ENCODE measurements at places on chromosomes 3 and 15.

DNA sequence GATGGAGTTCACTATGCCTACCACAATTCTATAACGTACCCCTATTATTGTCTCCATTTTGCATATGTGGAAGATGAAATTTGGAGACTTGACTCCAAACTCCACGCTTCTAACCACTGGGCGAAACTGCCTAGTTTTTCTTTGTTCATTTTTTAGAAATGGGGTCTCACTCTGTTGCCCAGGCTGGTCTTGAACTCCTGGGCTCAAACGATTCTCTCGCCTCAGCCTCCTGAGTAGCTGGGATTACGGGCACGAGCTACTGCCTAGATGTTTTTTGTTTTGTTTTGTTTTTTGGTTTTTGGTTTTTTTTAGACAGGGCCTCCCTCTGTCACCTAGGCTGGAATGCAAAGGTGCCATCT lies 584 bp upstream of the RPL32 start:
- no peak for DNase-seq

DNA sequence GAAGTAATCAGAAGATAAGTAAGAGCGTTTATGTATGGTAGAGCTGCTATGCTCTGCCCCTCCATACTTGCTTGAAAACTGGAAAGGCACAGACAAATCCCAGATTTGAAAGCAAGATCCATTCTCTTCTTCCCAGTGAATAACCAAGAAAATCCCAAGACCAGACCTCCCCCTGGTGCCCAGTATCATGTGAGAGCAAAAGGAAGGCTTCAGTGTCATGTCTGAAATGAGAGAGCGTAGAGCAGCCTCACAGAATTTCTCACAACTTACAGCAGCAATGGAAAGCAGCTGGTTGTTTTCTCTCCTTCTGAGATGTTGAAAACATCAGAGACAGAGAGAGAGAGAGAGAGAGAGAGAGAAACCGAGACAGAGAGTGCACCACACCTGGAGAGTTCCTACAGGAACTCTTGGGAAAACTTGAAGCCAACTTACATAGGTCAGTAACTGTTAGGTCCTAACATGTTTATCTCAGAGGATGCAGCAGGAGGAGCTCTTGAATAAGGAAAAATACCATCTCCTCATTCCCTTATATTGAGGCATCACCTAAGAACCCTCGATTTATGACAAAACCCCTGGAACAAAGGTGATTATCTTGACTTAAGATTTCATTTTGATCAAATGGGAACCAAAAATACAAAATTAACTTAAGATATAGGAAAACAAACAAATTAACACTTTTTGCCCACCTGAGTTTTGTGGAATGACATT lies 273.3 kb downstream of the NSUN3 start:
- DNase-seq, result peak; percentile 65

DNA sequence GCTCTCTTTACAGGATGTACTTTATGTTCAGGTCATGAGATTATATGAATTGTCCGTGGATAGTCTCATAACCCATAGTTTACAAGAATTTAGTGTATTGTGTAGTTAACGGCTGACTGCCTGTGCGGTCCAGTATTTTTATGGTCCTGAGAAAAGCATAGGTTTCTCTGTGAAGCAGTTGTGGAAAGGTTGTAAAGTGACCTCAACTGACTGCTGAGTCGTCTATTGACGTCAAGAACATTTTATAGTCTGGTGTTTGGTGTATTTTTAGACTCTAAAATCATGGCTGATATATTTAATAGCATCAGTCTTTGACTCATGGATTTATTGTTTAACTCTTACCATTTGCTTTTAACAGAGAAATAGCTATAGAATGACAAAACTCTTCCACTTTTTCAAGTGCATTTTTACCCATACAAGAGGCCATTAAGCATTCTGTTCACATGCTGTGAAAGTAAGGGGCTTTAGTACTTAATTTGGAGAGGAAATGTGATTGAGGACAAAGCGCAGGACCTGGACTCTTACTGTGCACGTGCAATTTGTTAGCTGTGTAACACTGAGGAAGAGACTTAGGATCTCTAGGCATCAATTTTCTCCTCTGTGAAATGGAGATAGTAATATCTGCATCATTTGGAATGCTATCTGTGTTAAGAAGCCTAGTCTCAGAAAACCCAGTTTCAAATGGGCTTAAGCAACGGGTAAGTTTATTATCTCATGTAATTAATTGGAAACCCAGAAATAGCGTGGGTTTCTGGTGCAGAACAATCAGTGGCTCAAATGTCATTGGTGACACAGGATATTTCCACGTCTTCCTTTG lies 240.8 kb downstream of the NFKBIZ start:
- DNase-seq, result no peak

DNA sequence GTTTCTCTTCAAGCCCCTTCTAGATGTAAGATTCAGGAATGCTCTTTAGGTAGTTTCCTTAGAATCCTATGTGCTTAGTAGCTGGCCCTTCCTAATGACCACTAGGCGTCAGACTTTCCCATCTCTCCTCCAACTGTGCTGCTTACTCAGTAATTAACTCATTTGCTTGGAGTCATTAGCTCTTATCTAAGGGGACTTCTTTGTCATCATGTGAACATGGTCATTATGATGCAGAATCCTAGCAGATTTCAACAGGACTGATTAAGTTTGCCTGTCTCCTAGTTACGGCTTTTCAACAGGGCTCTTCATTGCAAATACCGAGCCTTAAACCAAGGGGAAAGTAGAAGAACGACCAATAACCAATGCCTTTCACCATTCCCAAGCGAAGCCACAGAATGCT lies 46.4 kb downstream of the GJD2 start:
- peak; percentile 60 for DNase-seq

- DNase-seq, result no peak
These were observed 8.2 kb downstream of the ALG3 start for GRCh38 chr3:184240384-184241140.

DNA sequence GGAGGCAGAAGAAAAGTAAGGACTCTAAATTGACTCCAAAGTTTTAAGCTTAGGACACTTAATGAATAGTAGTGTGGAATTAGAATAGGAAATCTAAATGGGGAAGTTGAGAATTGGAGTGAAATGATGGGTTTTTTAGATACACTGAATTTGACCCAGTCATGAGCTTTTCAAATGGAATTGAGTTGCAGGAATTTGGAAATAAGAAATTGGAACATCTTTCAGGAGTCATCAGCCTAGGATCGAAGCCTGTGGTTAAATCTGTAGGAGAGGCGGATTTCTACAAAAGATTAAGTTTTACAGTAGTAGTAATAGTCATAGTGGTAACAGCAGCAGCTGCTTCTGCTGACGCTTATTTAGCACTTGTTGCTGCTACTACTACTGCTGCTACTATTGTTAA lies 129.0 kb upstream of the LRRFIP2 start:
- no peak for DNase-seq

GRCh38 chr15:68576235-68576892 lies 2.4 kb upstream of the CORO2B start:
- DNase-seq, result peak; percentile 89

DNA sequence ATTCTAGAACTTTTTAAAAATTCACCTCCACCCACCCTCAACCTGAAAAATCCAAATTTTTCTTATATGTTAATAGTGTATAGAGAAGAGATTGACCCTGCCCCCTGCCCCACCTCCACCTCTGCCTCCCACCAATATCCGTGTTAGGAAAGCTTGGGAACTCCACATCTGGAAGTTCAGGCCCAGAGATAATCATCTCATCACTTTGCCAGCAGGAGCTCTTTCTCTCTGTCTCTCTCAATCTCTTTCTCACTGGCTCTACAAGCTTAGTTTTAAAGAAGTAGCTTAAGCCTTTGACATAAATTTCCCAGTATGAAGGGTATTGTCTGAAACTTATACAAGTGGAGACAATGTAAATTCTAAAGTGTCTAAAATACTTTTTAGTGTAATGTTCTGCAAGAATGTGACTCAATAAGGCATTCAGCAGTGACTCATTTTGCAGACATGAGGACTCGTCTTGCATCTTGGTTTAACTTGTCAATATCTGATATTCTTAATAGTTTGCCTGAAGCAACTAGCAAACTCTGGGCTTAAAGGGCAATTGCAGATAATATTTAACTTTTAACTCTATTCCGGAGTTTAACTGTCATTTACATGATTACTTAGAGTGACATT lies 299.8 kb upstream of the EPHA3 start:
- DNase-seq, result no peak

DNA sequence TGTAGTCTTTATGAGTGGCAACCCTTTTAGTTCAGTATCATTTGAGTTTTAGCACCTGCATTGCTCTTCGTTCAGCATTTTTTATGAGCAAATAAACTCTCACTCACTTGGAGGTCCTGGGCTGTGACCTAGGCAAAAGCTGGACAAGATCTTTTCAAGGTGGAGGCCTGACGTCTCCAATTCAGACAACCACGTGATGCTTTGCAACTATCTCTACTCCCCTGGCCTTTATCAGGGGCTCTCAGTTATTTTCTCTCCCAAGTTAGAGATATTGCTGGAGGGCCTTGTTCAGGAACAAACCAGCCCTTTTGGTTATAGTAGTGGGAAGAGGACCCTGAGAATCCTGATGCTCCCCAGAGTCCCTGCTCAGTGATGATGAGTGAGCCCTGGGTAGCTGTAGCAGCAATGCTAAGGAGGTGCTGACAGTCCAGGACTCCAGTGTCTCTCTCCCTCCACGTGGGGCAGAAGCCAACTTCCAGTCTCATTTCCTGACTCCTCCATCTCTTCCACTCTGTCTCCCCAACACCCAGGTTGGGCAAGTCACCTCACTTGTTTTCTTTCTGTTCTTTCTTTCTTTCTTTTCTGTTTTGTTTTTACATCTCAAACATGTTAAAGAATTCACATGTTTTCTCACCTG lies 30.4 kb downstream of the HAPLN3 start:
- DNase-seq, result no peak

- DNase-seq, result no peak
These were observed 627.0 kb upstream of the TBL1XR1 start for GRCh38 chr3:177824190-177824786.

DNA sequence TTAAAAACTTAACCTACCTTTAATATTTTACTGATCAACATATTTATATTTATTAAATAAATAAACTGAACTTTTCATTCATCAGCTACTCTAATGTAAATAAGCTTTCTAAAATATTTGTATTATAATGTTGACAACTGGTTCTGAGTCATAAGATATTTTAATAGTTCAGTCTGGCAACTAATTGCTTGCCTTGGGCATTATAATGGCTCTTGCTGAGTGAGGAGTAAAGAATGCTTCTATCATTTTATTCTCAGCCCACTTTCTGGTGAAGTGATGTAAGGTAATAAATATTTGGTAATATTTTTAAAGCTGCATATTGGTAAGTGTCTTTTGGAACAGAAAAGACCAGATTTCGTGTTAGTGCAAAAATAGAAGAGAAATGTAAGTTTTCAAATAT lies 81.5 kb downstream of the DIPK2A start:
- DNase-seq, result no peak

GRCh38 chr3:106086038-106086437 lies 217.2 kb upstream of the CBLB start:
- DNase-seq, result no peak

DNA sequence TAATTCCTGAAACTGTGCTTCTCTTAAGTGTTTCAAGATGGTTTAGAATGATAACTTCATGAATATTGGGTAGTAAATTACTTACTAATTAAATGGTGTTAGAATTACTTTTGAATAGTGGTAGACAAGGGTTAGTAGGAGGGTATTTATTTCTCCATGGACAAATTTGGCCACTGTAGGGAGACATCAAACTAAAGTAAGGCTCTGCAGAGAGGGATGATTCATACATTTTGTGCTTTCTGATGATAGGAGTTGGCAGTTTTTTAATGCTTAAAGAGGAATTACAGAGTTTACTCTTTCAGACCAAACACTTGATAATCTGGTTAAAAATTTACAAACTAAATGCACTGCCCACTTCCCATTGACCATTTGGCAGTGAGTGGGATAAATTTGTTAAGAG lies 127.6 kb downstream of the NAALADL2 start:
- DNase-seq, result no peak

DNA sequence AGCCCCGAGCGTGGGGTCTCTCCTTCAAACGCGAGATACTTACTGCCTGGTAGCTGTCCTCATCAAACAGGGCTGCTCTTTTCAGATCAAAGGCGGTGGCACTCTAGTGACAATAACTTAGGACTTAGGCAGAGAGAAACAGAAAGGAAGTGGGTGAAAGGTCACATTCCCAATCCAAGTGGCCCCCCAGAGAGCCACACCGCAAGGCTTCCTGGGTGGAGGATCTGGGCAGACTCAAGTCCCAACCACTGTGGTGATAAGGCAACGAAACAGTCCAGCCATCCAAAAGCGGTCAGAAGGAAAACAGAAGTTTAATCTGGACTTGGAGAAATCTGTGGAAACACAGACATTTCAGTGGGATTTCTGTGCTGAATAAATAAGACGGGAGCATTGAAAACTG lies 227.2 kb downstream of the ADAMTS17 start:
- DNase-seq, result no peak

DNA sequence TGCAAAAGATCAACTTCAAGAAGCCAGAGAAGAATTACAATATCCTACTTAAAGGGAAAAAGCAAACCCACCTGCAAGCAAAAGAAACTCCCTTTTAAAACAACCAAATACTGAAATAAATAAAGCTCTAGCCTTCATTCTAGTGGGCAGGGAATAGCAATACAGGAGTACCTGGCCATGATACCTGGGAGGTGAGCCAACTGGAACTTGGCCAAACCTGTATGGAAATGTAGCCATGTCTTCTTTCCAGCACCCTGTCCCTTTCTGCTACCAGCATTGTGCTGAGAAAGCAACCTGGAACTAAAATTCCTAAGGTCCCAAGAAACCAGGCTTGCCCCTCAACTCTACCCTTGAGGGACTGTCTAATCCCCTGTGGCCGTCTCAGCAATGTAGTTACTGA lies 530.0 kb downstream of the EPHB1 start:
- DNase-seq, result no peak

- DNase-seq, result no peak
These were observed 30.5 kb downstream of the NEO1 start for GRCh38 chr15:73082812-73083211.
